Suppressor macrophage treated with lipopolysaccharide for 4 hours (primary cell): ENCODE measurements at places on chromosomes 3 and 15.

DNA sequence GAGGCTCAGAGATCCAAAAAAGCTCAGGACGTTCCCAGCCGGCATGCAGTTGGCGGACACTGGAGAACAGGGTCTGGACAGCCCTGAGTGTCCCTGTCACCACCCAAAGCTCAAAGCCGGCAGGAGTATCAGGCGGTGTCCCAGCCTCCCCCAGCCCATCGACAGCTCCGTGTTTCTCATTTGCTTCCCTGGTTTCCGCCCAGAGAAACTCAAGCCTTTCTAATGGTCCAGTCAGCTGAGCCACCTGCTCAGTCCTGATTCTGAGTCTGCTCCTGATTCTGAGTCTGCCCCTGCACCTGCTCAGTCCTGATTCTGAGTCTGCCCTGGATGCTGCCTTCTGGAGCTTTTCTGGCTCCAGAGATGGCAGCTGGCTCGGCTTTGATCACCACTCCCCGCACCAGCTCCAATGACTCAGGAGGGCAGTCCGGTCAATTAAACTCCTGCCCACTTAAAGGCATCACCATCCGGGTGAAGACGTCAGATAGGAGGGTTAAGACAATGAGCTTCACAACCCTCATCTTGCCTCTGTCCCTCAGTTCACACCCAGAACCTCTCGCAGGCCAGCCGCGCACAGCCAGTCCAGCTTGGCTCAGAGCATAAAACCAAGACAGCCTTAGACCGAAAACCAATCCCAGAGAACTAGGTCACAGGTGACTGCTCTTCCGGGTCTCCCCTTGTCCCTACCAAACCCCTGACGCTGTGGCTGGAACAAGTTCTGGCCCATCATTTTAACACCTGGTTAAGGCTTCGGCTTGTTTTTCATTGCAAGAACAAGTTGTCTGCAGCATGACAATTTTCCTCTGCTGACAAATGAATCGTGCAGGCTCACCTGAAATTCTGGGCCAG, 6.8 kb downstream of the PCSK6 start:
- no peak for DNase-seq

GRCh38 chr15:34855893-34856292, 60.5 kb upstream of the ACTC1 start:
- DNase-seq = no peak

DNA sequence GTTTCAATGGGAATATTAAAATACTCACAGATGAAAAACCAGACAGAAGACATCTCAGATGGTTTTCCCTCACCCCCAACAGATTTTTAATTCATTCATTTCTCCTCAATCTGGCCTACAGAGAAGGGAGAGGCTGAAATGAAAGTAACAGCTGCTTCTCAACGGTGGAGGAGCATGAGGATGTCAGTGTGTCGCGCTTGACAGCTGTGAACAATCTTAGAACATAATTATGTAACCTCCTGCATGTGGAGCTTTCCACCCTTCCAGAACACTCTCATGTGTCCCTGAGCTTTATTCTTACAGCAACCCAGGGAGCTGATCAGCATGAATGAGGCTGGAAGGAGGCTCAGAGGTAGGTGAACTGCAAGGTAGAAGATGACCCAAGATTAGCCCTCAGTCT, 52.7 kb downstream of the MB21D2 start:
- no peak for DNase-seq

DNA sequence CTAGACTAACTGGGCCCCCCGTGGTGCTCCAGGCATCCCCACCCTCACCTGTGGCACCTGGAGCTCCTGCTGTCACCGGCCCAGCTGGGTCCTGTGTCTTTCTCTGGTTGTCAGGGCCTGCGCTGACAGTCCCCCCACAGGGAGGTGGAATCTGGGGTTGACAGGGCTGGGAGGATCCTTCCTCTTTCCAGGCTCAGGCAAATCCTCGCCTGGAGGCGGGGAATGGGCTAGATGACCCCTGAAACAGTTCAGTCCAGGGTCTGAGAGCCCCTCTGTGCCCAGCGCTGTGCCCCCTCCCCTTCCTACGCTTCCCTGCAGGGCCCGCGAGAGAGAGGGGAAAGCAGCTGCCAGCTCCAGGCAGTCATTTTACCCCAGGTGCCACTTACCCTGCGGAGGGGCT, 50.1 kb upstream of the MCF2L2 start:
- no peak for DNase-seq

DNA sequence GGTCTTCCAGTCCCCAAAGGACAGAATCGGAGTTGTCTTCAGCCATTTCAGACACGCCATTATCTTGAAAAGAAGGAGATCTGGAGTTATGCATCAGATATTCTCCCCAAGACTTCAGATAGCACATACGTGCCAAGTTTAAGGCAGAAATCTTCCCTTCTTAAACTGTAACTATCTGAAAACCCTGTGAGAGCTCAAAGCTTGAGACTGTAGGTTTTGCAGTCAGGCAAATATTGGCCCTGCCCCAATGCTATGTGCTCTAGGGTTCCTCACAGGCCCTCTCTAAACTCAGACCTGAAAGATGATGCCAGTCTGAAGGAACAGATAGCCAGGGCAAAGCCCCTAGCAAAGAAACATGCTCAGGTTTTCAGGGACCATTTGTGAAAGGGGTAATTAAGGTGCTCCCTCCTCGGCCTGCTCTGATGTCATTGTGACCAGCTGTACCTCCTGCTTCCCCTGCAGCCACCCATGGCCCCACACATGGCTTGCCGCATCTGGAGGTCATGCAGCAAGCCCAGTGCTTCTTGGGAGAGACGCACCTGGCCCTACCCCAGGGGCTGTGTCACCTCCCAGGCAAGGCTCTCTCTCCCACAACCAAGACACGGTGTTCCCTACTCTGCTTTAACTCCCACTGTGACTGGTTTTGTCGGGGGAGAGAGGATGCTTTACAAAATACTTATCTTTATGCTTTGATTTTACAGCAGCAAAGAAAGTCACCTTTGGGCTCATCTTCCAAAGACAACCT, 53.4 kb upstream of the POMGNT2 start:
- no peak for DNase-seq

GRCh38 chr3:105499961-105500360, 133.3 kb downstream of the ALCAM start:
- DNase-seq = peak; percentile 34

DNA sequence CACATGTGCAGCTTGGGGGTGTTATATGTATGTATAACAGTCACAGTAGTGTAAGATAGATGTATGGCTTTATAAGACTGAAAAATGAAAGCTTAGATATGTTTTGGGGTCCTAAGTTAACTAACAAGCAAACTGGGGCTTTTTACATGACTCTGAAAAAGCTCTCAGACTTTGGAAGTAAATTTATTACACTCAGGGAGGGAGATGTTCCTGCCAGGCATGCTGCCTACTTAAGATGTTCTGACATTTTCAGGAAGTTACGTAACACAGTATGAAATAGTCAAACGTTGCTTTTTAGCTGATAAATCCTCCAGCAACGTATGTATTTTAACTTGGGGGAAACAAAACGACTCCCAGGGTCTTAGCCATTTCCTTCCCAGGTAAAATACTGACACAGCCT, 1.7 kb upstream of the IFT57 start:
- peak; percentile 63 for DNase-seq

DNA sequence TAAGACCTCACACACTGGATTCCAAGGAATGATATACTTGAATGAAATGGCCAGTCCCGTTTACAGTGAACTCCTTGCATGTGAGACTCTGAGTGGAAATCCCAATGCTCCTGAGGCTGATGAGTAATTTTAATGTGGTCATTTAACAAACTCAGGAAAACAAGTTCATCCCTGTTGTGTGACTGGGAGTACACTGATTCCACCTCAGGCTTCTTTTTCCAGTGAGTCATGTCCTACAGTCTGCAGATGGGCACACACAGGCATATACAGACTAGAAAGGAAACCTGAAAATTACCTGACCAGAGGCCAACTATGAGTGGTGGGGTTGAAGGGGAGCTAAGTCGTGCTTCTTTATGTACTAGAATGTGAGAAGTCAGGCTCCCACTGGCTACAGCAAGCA, 5.8 kb downstream of the SQOR start:
- DNase-seq = peak; percentile 72

DNA sequence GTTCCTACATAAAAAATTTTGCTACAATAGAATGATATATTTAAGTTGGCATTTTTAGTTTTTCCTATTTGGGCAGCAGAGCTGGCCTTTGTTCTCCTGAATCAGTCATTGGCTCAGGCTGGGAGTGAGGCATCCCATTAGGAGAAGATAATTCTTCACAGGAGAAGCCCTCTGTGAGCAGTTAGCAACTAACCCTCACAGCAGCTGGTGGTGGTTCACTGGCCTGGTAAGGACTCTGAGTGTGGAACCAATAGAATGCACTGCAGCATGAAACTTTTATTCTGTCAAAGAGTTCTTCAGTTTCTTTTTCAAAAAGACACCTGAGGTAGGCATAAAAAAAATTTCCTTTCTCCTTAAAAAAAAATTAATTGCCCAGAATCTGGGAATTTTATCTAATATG, 562.6 kb downstream of the ZNF385D start:
- DNase-seq = no peak
